CD4-positive, alpha-beta T cell treated with Interferon alpha-2 for 1 hour (primary cell): ENCODE measurements at places on chromosomes 5 and 9.

DNA sequence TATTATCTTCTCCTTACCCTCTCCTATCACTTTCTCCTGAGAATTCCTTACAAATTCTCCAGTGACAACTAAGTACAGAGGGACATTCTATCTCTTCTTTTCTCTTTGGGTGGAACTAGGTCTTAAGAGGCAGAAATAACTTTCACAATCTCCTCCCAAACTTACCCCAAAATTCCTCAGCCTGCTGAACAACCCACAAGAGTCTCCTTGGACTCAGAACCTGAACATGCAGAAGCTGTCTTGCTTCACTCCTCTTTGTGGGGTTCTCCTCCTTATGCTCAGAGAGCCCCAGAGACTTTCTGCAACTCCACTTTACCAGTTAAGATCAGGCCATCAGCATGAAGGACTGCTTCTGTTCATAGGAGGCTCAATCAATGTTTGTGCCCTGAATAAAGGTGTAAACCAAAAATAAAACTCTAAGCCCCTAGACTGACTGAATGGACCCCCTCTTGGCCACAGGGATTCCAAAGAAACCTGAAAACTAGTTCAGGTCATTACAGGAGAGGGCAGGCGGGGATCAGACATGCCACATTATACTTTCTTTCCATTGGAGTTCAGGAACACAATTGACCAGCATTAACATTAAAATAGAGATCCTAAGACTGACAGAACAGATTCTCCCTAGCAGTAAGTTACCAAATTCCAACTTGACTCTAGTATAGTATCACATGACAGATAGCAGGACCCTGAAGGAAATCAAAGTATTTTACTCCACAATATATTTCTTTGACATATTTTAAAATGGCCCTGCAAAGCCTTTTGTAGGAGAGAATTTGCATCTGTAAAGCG is 179.7 kb upstream of the FBXL17 start:
- no peak for DNase-seq

DNA sequence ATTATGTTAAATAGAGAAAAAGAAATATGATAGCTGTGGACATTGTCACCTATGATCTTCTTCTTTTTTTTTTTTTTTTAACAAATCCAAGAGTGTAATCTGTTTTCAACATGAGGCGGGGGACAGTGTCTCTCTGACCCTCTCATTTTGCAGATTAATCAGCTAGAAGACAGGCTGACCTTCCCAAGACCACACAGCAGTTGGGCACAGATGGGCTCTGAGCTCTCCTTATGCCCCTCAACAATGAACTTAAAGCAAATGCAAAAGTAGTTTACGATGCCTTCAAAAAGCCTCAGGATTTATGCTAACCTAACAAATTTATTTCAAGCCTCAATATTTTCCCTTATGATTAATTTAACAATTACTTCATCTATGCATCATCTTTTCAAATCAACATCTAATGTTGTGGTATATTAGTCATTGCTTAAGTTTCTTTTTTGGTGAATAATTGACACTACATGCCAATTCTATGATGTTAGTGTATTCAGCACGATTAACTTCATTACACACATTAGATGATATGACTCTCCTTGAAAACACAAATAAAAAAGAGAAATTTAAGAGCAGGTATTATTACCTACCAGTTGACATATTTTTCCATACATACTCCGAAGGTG is 7.4 kb downstream of the NFIL3 start:
- no peak for DNase-seq

- DNase-seq, result peak; percentile 86
Measured at GRCh38 chr9:37408933-37409710, 13.4 kb upstream of the GRHPR start.

DNA sequence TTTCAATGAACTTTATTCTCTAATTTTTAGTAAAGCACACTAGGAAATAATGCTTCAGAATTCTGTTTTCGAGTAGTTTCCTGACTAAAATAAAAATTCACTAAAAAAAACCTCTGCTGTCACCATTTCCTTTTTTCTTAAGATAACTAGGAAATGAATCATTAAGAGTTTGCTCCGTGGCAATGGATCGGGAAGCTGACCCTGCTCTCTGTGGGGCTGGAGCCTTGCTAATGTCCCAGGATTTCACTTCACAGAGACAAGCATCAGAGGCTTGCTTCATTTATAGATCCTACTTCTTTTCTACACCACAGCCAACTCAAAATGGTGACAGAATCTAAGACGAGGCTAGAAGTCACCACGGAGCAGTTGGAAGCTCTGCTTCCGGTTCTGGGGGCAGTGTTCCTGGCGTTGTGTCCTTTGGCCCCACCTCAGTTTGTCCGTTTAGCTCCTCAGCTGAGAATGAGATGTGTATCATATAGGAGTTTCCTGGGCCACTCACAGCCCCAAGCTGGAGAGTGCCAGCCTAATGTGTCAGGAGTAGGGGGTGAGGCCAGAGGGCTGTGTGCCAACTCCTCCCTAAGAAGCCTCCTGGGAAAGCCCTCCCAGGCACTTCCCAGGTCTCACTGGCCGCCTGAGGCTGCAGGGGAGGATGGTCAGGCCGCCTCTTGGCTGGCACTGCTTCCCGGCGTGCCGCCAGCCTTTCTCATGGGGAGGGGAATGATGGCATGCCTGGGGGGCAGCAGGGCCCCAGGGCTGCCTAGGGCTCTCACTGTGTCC is 19.6 kb downstream of the TENT4A start:
- DNase-seq, result no peak

DNA sequence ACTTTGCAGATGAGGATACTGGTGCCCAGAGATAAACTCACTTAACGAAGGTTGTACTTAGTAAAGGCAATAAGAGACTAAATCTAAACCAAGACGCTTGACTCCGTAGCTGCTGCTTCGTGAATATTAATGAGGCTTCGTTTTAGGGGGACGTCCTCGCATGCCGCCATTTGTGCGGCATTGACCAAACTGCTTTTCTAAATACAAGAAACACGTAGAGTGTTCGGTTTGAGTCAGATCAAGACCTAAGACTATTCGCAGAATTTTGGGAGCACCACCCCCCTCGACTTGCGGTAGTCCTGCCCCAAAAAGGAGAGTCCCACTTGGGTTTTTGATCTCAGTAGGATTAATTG is 1.1 kb downstream of the NPM1 start:
- DNase-seq, result no peak

DNA sequence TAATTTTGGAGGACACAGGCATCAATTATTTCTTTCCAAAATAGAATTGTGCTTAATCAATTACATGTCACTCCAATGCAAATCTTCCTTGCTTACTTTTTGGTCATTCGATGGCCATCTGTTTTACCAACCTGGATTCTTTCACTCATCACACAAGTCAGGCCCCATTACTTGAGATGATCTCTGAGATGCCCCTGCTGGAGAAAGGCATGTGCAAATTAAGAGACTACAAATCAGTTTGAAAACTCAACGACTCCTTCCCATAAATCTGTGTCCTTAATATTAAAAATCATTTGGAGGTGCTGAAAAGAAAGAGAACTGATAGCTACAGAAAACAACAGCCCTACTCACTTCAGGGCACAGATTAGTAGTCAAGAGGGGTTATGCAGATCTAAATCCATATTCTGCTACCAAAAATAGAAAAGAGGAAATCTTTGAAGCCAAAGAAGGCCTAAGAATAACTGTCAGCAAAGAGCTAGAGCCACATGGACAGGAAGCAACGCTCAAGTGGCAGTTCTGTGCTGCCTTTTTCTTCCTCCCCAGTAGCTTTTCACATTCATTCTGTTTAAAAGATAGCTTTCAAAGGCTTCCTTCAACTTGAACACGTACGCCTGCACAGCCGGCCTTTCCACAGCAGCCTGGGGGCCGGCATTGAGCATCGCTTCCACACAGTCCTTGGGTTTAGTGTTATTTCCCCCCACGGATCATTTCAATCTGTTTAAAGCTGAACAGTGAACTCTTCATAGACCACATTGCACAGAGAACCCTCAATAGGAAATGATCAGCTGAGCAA is 79.3 kb upstream of the MAP3K1 start:
- DNase-seq, result peak; percentile 5

- no peak for DNase-seq
Measured at GRCh38 chr9:127093319-127094020, 29.0 kb downstream of the ANGPTL2 start.

DNA sequence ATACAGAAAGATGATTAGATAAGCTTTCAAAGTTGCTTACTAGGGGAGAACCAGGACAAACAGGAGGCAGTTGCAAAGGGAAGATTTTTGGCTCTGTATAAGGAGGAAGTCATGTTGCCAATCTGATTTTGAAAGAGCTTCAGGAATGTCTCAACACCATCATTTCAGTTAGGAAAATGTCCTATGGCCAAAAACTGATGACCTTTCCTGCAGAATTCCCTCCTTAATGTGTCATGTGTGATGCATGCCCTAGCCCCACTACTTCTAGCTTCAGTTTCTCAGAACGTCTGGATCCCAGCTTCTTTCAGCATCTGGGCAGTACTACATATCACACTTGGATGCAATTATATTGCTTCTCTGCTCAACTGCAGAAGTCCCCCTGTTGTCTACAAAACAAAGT is 211.5 kb upstream of the NREP start:
- DNase-seq, result no peak

- DNase-seq, result no peak
Measured at GRCh38 chr9:112493393-112494137, 6.9 kb downstream of the KIAA1958 start.

DNA sequence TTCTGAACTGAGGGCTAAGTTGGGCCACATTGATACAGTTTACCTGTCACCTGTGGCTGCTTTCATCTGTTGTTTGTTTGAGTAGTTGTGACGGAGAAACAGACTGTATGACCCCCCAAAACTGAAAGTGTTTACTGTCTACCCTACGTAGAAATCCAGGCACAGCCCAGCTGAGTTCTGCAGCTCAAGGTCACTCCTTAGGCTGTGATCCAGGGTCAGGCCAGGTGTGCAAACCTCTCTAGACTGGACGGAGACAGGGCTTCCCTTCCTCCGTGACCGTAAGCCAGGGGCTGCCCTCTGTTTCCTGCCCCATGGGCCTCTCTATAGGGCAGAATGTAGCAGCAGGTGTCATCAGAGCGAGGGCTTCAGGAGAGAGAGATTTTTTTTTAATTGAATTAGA is 207.9 kb upstream of the OTULINL start:
- no peak for DNase-seq

DNA sequence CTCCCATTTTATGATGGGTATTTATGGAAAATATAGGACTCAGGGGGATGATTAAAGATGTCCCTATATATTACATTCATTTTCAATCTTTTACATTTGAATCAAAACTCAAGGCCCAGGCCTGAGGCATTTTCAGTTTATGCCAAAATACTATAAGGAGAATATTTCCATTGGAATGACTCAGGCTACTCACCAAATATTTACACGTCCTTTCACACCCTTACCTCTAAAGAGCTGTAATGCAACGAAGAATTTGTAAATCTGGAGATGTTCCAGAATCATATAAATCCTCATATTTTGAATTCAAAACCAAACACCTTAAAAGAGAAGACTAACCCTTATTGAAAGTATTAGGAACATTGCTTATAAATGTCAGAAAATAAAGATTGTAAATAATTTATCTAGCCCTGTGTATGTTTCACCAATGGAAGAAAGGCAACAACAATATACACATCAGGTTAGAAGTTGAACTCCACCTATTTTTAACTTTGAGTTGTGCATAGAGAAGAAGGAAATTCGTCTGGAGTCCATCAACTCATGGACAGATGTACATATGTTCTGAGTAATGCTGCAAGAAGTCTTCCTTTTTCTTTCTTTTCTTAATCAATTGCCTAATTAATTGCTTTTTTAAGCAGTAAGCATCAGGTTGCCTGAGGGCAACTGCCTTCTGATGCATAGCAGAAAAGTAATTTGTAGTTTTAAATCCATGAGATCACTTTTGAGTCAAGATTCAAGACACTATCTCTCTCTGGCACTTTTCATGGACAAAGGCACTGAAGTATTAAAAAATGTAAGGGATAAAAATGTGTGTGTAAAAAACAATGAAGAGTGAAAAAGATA is 579.3 kb upstream of the RGMB start:
- DNase-seq, result no peak
